ENCODE measurements at places on chromosomes 13 and 19.
A peak's percentile ranks its signal among the peaks of the same experiment; 100 is the strongest.

DNA sequence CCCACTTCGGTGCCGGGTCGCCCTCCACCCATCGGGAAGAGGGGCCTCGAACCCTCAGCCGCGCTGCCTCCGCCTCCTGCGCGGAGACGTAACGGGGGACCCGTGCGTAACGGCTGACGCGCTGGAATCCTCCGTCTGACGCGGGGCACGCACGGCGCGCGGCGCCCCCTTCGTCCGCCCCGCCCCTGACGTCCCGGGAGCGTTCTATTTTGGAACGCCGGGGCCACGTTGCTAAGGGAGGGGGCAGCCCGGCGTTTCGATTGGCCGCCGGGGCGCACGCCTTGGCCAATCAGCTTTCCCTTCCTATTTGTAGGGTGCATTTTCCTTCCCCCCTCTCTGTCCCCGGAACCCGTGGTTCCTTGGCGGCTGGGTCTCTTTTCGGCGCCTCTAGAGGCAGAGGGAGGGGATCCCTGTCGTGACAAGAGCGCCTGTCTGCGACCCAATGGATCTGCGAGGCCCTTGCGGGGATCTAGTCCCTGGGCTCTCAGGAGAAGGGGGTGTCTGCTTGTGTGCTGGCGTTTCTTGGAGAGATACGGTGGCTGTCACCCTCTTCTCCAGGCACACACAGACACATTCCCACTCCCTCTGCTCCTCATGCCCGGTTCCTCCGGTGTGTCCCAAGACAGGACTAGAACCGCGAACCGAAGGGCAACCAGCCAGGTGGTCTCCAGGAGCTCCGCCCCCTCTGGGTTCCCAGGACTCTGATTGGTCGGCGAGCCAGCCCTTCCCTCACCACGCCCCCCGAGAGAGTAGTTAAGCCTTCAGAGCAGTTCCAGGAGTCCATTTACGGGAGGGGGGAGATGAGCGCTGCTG, 1.5 kb downstream of the FOSB start:
- DNase-seq, result peak; percentile 91

- no peak for DNase-seq
These were observed 625.3 kb upstream of the PRR20A start for GRCh38 chr13:56515441-56515840.

DNA sequence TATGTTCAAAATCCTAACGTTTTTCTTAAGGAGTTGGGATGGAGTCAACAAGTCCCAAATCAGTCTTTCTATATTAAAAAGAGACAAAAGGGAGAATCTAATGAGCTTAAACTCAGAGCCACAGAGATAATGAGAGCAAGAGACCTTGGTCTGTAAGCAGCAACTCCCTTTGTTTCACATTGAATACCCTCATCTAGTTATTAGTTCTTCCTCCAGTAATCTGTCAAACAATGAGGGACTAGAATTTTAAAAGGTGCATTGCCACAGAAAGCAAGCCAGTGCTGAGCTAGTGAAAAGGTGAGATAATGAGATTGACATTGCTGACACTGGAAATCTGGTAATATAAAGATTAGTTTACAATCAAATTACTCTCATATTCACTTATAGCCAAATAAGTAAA, 718.6 kb downstream of the DACH1 start:
- DNase-seq, result no peak

DNA sequence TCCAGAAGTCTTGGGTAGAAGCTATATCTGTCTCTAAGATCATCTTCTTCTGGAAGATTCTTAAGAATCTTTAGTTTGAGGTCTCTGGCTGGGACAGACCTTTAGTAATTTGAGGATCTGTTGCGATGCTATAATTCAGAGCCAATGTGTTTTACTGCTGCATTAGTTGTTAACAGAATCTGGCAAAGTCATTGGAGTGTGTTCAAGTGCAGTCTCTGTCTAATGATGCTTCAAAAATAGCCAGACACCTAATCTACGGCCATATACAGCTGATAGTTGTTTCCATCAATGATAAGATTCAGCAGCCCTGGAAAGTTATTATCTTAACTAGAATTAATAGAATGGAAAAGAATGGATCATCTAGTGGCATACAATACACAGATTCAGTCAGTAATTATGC, 72.6 kb downstream of the CDK8 start:
- DNase-seq, result no peak

DNA sequence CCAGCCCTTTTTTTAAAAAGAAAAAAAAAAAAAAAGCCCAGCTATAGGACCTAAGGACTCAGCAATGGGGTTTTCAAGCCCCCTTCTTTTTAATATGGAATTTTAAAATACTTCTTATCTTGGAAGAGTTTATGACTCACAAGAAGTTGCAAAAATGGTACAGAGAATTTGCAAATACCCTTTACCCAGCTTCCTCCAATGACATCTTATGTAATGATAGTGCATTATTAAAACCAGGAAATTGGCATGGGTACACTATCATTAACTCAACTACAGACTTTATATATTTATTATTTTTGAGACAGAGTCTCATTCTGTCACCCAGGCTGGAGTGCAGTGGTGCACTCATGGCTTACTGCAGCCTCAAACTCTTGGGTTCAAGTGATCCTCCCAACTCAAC, 16.1 kb downstream of the TMEM38A start:
- no peak for DNase-seq

- no peak for DNase-seq
These were observed 542.8 kb upstream of the PCDH9 start for GRCh38 chr13:67772807-67773453.

GRCh38 chr13:38167164-38167822, 182.4 kb upstream of the UFM1 start:
- no peak for DNase-seq

- no peak for DNase-seq
These were observed 91.8 kb downstream of the WTIP start for GRCh38 chr19:34573226-34573864.

DNA sequence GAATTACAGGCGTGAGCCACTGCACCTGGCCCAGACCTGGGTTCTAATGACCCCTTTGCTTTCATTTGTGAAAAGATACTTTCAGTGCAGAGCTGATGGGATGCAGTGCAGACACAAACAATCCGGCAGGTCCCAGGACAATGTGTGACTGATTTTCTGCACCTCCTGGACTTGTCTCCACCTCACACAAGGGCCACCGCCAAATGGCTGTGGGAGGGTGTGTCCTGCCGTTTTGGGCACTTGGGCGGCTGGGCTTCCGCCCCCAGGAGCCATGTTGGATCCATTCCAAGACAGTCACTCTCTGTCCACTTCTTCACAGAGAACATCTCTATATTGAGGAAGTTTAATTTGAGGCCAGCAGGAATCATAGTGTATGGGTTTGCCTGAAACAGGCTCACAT, 112.3 kb upstream of the ZNF507 start:
- DNase-seq, result no peak

- no peak for DNase-seq
These were observed 21.5 kb upstream of the SDHAF1 start for GRCh38 chr19:35973487-35973886.

GRCh38 chr13:25064396-25064795, 31.5 kb upstream of the PABPC3 start:
- DNase-seq, result no peak

- DNase-seq, result no peak
These were observed 67.2 kb downstream of the SPACA7 start for GRCh38 chr13:112443191-112443994.

- no peak for DNase-seq
These were observed 55.2 kb upstream of the UQCRFS1 start for GRCh38 chr19:29268103-29268502.

DNA sequence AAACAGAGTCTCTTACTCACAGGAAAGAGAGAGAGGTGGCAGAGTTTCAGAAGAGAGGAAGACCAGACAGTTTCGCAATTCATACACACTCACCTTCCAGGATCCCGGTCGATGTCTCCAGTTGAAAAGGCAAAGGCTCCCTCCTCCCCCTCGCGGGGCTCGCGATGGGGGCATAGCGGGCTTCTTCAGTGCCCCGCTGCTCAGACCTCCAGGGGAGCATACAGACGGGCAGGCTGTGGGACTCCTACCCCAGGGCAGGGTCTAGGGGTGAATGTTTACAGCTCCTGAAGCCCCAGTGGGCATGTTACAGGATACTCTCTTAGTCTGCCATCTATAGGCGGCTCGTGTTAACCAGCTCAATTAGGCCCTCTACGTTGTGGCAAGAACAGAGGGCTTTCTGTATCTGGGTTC, 139.2 kb downstream of the SLITRK5 start:
- DNase-seq, result no peak

DNA sequence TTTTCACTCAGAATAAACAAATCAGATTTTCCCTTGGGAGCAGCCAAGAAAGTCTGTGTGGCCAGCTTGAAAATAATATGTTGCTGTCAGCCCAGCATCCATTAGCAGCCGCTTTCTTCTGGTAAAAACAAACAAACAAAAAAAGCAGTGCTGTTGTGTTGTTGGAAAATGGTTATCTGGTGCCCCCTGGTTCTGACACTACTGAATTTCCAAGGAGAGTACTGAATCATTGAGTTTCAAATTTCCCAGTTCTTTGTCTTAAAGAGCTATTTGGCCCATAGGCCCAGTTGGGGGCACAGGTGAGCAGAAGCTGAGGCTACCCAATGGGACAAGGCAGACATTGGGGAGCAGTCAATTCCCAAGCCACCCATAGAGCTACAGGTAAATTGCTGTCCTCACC, 995.9 kb downstream of the UQCRFS1 start:
- no peak for DNase-seq

- DNase-seq, result no peak
These were observed 14.7 kb downstream of the GADD45B start for GRCh38 chr19:2490659-2491058.

- DNase-seq, result no peak
These were observed 21.9 kb upstream of the NDUFS7 start for GRCh38 chr19:1361601-1362386.

DNA sequence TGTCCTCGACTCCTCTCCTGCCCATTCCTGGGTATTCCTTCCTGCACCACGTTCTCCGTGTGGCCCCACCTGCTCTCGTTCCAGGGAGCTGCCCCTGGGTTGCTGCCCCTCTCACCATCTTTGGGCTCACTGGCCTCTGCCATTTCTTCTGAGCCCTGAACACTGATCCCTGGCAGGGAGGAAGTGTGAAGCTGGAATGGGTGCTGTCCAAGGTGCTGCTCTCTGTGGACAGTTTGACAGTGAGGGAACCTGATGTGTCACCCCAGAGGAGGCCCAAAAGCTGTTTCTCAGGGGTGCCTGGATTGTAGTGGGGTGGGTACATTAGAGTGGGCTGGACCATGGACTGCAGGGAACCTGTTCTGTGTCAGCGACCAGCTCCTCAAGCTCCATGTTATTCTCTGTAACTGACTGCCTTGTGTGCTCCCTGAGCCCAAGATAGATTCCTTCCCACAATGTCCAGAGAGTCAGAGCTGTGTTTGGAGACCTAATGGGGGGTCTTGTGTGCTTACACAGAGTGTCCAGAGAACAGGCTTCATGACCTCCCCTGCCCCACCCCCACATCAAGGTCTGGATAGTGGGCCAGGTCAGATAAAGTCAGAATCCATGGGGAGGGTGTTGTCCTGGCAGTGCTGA, 7.2 kb upstream of the CEACAM8 start:
- DNase-seq, result no peak

- DNase-seq, result no peak
These were observed at the start of gene KLK12 for GRCh38 chr19:51034704-51035103. Gene KLK12, minus strand, starts transcription at chr19:51035002. Its CDS starts 381 bp downstream, at chr19:51034621.

DNA sequence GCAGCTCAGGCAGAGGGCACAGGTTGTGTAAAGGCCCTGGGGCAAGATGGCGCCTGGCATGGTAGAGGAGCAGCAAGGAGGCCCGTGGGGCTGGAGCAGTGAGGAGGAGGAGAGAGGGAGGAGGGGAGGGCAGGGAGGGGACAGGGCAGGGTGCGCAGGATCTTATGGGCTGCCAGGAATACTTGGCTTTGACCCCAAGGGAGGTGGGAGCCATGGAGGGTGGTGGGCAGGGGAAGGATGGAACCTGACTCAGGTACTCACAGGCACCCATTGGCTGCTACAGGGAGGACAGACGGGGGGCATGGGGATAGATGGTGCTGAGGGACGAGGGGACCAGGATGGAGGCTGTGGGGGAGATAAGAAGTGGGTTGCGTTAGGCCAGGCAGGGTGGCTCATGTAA, 3.3 kb downstream of the TNFAIP8L1 start:
- no peak for DNase-seq

- no peak for DNase-seq
These were observed 38.0 kb downstream of the KCTD4 start for GRCh38 chr13:45162821-45163220.

DNA sequence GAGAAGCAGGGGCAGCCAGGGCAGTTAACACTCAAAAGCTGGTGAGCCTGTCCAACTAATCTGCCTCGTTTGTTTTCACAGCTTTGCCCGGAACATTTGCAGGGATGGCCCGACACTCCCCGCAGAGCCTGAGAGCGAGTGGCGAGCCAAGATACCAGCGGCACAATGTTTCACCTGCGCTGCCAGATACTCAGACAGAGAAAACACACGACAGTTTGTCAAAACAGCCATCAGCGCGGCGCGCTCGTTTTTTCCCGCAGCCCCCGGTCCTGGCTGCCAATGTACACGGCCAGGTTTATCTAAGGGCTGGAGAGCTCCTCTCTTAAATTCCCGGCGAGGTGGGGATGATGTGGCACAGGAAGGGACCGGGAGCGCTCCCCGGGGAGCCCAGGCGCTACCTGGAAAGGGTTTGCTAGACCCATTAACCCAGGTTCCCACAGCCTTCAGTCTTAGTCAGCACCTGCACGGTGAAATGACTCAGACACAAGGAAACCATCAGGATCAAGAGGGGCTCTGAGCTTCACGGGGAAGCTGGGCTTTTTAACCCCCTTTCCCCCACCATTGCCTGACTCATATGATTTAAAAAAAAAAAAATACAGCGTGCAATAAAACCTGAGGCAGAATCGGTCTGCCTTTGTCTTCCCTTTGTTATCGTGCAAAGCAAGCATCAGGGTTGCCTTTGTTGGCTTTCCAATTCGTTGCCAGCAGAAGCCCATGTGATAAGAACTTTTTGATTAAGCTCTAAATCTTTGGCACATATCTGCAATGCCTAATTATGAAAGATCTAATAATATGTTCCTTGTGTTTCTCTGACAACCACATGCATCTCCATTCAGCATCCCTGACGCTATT, 186.2 kb downstream of the EFNB2 start:
- DNase-seq, result no peak

Measured in activated T-cell treated with anti-CD3 and anti-CD28 coated beads for 24 hours (primary cell).